ENCODE measurements at places on chromosomes 4 and X. TPM values are rescaled to one million over a fixed set of nuclear protein-coding genes. Genes with fewer than 3 reads are reported as not detected.

DNA sequence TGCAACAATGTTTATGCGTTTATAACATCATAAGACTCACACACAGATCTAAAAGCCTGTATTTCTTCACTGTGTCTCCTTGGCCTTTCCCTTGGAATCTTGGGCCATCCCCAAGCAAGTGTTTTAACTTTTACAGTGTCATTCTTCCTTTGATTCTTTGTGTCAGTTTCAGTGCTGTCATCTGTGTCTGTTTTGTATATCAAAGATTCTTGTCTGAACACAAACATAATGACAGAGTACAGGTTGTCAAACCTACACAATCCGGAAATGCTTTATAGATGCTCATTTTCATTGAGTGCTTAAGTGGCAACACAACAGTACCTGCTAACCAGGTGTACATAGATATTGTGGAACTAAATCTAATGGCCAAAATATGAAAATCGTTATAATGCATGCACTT, 1500.0 kb downstream of the TECRL start:
- no peak for DNase-seq

GRCh38 chr4:56371426-56372220, 15.7 kb downstream of the AASDH start:
- no peak for DNase-seq

GRCh38 chr4:40283413-40283812, 51.7 kb upstream of the CHRNA9 start:
- peak; percentile 42 for DNase-seq

DNA sequence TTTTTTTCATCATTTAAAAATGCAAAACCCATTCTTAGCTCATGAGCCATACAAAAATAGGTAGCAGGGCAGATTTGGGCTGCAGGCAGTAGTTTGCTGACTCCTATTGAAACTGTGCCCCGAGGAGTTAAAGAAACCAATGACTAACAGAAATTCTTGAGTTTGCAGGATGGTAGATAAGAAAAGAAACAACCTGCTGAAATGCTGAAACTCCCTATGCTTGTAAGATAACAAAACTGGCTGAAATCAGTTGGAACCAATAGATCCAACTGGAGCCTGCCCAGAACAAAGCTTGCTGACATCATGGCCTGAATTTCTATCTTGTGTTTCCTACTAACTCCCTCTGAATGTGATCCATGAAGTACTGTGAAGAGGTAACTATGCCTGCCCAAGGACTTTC, 68.6 kb downstream of the ANOS1 start:
- DNase-seq = no peak

DNA sequence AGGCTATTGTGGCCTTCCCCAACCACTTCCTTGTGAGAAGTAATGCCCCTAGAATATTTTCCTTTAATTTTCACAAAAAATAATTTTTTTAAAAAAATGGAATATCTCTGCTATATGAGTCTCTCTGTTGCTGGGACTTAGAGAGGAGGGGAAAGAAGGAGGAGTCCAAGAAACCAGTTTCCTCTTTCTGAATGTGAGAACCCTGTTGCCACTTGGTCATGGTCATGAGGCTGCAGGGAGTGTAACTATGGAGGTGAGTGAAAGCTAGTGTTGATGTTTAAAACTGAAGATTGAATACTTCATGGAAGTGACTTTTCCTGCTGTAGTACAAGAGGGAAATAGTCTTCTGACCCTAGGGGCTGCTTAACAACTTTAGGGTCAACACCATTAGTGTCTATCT, 20.4 kb downstream of the KIAA1210 start:
- no peak for DNase-seq

GRCh38 chr4:10121568-10122208, 5.1 kb upstream of the WDR1 start:
- DNase-seq = no peak

- no peak for DNase-seq
These were observed 6.4 kb downstream of the AMOT start for GRCh38 chrX:112834031-112834845.

The MXRA5 gene
- 5.5 TPM for total RNA-seq

The PDGFC gene
- total RNA-seq = 36.6 TPM

The NXF2B gene
- total RNA-seq = not detected

The CENPVL2 gene
- total RNA-seq = not detected

The ARHGEF6 gene
- 0.07 TPM for total RNA-seq

Data from foreskin keratinocyte (primary cell).